ENCODE measurements at places on chromosomes 11 and 22.

DNA sequence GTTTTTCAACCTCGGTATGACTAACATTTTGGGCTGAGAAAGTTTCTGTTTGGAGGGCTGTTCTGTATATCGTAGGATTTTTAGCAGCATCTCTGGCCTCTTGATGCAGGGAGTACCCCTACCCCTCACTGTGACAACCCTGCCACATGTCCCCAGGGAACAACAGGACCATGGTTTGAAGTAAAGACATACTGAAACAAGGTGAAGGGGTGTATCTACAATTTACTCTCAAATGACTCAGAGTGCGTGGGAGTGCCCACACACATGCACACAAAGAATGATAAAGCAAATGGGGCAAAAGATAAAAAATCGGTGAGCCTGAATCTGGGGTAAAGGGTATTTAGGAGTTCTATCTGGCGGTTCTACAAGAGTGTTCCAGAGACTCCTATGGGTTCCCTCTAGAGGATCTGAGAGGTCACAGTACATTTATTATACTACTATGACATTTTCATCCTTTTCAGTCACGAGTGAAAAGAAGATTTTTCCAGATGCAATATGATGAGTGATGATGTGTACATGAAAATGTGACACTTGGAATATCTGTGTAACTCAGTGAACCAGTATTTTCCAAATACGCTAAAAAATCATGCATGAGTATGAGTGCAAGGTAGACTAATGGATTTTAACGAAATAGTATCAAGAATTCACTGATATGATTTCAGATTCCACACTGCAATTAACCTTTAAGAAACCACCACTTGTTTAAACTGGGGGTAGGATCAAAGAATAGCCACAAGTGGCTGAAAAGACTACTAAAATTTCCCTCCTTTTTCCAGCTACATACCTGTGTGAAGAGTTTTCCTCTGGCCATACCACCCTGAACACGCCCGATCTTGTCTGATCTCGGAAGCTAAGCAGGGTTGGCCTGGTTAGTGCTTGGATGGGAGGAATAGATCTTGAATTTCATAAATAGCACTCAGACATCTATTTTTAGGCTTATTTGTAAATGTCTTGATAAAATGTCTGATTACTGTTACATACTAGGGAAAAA lies 56.3 kb upstream of the YPEL1 start:
- no peak for DNase-seq

DNA sequence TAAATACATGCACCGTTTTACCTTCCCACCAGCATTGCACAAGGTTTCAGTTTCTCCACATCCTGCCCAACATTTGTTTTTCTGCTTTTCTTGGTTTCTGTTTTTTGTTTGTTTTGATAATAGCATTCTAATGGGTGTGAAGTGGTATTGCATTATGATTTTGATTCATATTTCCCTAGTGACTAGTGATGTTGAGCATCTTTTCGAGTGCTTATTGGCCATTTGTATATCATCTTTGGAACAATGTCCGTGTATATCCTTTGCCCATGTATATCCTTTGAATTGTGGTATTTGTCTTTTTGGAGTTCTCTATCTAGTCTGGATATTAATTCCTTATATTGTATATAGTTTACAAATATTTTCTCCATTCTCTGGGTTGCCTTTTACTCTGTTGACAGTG lies 2914.8 kb upstream of the OR11H1 start:
- no peak for DNase-seq

GRCh38 chr11:33731723-33732531 lies 4.3 kb downstream of the CD59 start:
- DNase-seq = no peak

DNA sequence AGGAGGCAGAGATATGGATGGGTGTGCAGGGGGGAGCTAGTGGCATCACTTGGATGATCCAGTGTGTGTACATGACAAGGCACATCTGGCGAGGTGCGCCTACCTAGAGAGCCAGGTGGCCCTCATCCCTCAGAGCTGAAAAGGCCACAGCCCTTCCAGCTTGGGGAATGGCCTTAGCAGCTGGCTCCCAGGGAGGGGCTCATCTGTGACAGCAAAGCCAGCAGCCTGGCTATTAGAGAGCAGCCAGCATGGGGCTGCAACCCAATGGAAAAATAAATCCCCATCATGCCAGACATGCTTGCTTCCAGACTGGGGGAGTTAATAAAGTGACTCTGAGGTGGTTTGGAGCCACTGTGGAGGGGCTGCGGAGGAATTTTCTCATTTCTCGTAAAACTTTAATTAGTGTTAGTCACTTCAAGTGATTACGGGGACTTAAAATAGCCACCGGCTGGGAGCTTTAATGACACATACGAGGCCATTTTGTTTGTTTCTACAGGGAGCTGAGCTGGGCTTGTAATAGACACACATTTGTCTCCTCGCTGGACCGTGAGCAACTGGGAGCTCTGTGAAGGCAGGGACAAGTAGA lies 111.2 kb upstream of the ALX4 start:
- DNase-seq = no peak

GRCh38 chr11:131441051-131441810 lies 70.8 kb downstream of the NTM start:
- DNase-seq = no peak

DNA sequence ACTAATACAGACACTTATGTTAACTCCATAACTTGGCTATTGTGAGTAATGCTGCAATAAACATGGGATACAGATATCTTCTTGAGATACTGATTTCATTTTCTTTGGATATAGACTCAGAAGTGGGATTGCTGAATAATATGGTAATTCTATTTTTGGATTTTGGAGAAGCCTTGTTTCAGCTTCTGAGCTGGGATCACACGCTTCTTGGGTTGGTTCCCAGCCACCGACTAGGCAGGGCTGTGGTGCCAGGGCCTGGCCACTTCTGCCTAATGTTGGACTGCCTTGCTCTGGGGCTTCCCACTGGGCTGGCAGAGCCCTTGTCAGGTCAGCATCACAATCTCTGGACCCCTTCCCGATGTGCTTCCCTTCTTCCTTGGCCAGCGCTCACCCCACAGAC lies 14.0 kb upstream of the MCHR1 start:
- DNase-seq = peak; percentile 93

DNA sequence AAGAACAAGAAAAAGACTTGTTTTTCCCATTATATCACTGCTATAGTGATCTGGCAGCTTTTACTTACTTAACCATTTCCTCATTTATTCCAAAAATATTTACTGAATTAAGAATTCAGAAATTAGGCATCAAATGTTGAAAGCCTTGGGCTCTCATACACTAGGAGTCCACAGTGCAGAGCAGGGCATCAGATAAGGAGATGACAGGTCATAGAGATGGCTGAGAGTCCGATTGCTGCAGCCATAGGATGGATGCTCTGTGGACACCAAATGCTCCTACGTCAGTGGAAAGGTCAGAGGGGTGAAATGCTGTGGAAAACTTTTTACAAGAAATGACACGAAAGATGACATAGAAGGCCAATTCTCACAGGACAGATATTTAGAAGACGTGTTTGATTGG lies 771.1 kb downstream of the LRRC4C start:
- DNase-seq = no peak

GRCh38 chr11:48019217-48019584 lies 38.8 kb downstream of the PTPRJ start:
- peak; percentile 27 for DNase-seq

DNA sequence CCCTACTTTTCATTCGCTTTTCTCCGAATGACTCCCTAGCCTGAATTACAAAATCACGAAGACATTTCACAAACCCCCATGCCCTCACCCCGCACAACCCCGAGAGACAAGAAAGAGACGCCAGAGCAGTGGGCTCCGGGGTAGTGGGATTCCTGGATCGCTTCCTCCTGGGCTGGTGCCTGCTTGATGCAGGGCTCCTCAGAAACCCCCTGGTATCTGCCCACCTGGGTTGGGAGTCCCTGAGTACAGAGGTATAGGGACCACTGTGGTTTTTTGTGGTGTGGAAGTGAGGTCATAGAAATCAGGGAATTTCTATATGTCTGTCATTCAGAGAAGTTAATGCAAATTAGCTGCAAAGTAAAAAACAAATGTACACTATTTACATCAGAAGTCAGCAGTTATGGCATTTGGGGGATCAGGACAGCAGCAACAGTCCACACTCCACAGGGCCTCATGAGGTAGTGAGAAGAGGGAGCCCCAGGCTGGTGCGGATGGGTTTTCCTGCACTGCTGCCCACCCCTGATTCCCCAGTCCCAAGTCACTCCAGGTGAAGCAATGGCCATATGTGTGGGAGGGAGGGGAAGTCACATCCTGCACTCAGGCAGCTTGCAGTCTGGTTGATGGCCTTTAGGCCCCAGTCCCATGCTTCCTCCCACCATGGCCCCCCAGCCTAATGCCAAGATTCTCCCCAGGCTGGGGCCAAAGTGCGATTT lies 39.6 kb downstream of the BUD13 start:
- DNase-seq = no peak

- DNase-seq = no peak
Observed at GRCh38 chr11:69848201-69848600, 29.0 kb upstream of the FGF3 start.

DNA sequence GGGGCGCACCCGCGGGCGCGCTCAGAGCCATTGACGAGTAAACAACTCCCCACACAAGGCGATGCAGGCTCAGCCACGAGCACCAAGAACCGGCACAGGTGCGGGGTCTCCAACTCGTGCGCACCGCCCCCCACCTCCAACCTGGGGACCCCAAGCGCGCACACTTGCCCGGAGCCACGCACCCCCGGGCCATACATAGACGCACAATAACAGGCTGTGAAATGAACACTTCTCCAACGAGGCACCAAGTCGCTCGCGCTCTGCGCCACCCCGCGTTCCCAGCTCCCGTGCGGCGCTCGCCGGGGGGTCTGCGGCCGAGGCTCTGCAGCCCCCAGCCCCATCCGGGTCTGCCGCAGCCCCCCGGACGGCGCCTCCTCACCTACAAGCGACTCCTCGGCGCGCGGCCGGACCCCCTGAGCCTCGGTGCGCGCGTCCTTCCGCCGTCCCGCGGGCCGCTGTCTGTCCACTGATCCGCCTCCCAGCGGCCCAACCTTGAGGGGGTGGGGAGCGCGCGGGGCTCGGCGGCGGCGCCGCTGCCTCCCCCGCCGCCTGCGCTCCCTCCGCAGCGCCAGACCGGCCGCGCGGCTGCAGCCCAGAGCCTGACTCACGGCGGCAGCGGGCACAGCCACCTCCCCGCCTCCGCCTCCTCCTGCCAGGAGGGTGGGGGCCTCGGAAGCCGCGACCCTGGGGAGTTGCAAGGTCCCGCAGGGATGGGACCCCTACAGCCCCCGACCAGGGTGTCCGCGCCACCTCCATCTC lies 1.6 kb downstream of the IFITM10 start:
- peak; percentile 97 for DNase-seq

DNA sequence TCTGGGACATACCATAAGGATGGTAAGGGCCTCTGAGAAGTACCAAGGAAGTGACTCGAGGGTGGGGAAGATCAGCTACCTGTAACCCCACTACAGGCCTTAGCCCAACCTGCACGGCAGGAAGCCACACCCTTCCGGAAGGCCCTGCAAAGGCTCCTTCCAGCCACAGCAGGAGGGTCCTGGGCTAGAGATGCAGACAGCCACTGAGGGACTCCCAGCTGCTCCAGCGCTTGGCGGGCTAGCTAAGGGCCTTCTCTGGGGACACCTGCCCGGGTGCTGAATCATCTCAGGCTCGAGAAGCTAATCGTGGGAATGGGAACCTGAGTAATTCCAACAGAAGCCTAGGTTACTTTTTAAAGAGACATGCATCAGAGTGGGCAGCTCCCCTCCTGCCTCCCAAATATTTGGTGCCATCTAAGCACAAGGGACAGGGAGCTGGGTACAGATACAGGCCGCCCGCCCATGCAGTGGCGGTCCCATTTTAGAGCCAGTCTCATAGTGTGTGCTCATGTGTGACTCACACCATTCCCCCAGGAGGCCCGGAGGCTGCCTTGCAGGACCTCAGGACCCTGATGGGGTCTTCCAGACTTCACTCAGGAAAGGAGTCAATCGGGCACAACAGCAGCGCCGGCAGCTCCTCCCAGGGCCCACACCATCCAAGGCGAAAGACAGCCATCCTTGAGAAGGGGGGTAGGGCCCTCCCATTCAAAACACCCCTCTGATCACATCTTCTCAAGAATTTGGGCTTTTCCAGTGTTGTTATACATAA lies 8.0 kb downstream of the MYH9 start:
- DNase-seq = peak; percentile 75

- DNase-seq = no peak
Observed at GRCh38 chr11:35318977-35319925, 100.1 kb downstream of the SLC1A2 start.

GRCh38 chr11:62402226-62402959 lies 16.4 kb upstream of the SCGB1A1 start:
- peak; percentile 84 for DNase-seq

DNA sequence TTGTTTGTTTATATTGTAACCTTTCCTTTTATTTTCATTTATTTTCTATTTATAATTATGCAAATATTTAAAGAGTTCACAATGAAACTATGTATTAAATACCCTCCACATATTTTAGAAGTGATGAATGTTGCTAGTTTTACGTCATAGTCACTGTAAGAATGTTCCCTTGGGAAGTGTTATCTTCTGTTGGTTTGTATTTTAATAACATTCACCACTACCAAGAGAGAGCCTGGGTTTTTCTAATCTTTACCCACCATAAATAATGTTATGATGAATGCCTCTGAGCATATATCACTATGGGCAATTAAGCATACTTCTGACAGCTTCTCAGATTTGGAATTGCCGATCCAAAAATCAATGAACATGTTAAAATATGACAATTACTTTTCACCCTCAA lies 80.7 kb downstream of the GGT1 start:
- DNase-seq = peak; percentile 92

- DNase-seq = no peak
Observed at GRCh38 chr11:62806611-62807121, 1.4 kb upstream of the NXF1 start.

All from osteoblast (primary cell).